ENCODE measurements at places on chromosomes 6 and 20.

- no peak for DNase-seq
Observed at GRCh38 chr6:7169296-7169721, 61.5 kb downstream of the RREB1 start.

GRCh38 chr6:151592449-151593159 is 98.8 kb downstream of the CCDC170 start:
- DNase-seq = no peak

DNA sequence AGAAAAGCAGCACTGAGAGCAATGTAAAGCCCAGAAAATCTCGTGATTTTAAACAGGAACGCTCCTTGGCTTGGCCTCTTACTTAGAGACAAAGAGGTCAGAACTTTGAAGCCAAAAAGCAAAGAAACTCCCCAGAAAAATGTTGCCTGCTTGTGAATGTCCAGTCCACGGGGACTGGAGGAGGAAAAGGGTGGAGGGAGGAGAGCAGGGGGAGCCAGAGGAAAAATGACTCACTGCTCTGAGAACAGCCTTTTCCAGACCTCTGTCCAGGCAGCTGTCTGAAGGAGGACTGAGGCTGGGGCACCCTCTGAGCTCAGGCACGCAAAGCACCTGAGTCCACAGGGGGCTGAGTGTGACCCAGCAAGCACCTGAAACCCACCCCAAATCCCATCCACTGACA is 64.7 kb downstream of the TRAM2 start:
- DNase-seq = peak; percentile 93

DNA sequence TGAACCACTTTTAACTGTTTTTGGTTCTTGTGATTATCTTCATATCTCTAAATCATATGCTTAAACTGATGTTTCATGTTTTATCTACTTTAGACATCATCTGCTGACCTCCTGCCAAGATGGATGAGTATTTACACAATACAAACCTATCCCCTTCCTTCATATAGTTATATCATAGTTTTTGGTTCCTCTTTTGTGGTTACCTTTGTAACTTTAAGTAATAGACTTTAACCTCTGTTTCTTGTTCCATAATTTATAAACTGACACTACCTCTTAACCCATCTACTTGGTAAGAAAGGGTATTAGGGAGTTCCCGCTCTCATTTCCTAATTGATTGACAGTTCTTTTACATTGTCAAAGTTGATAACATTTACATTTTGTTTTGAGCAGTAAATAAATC is 11.9 kb downstream of the PCMT1 start:
- DNase-seq = no peak

- no peak for DNase-seq
Observed at GRCh38 chr6:107075951-107076381, 39.3 kb downstream of the BEND3 start.

GRCh38 chr20:41248368-41249024 is 69.0 kb downstream of the ZHX3 start:
- no peak for DNase-seq

DNA sequence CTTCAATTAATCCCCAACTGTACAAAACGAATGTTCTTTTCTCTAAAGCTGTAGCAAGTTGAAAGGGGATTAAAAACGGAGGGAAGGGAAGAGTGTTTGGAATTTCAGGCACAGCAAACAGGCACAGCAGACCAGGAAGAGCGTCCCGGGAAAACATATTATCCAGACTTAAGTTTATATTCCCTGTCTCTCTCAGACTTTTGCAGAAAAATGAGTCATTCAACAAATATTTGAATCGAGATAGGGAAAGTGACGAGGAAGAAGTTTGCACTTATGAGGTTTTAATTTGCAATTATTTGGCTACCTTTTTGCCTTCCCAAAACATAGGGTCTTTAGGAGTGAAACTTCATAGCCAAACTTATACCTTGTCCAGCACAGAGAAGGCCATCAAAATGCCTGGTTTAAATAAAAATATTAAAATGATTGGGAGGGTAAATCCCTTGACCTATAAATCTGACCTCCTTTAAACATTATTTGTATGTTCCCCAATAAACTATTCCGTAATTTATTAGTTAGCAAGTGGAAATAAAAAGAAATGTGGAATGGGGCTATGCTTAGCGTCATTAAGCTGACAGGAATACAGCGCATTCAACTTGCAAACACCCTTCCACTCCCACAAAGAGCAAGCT is 16.0 kb downstream of the HFE start:
- peak; percentile 41 for DNase-seq

- no peak for DNase-seq
Observed at GRCh38 chr6:136774228-136775041, 17.8 kb downstream of the MAP3K5 start.

DNA sequence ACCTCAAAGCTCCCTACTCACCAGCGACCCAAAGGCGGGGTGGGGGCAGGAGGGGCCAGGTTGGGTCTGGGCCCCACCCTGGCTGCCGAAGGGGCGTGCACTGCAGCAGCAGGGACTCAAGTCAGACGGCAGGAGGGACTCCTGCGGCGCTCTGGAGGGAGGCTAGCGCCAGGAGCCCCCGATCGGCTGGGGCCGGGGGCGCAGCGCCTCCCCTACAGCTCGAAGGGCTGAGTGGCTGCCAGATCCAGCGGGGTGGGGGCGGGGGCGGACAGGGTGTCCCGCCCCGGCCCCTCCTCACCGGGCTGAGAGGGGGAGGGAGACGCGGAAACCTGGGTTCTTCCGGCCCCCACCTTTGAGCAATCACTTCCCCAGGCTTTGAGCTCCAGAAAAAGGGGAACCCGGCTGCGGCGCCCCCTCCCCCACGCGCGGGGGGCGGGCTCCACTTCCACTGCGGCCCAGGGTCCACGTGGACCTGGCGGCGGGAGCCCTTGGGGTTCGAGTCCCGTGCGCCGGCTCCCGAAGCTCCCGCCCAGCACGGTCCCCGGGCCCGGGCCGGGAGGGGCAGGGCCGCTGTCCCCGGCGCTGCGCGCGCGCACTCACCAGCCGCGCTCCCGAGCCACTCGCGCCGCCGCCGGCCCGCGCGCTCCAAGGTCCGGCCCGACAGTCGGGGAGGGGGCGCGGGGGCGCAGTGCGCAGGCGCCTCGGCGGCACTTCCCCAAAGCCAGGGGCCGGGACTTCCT is at the start of gene RGS19:
Gene RGS19, minus strand, starts transcription at position 246 of the 740 bp plus-strand sequence. CDS start 2,632 bp downstream, outside the sequence.
- DNase-seq = peak; percentile 74

GRCh38 chr6:155646443-155646842 is 190.8 kb upstream of the NOX3 start:
- no peak for DNase-seq

DNA sequence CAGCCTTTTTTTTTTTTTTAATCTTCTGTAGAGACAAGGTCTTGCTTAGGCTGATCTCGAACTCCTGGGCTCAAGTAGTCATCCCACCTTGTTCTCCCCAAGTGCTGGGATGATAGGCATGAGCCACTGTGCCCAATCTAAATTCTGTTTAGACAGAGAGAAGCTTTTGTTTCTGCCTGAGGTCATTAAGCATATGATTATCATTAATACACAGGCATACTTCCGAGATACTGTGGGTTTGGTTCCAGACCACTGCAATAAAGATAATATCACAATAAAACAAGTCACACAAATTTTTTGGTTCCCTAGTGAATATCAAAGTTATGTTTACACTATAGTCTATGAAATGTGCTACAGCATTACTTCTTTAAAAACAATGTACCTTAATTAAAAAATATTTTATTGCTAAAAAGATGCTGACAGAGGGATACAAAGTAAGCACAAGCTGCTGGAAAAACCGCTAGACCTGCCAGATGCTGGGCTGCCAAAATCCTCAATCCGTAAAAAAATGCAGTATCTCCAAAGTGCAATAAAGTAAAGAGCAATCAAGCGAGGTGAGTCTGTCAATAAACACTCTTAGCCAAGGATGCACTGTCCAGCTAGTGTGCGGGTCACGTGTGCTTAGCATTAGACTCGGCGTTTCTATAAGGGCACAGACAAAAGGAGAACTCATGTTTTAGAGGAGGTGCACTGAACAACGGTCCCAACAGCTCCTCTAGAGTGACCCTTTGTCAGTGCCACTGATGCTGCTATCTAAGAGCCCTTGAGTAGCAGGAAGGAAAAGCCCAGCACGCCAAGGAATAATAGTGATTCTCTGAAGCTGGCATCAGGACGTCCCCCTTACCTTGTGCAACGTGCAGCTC is 16.1 kb downstream of the TXNDC5 start:
- DNase-seq = no peak

GRCh38 chr6:89024456-89024855 is 56.1 kb upstream of the PNRC1 start:
- DNase-seq = no peak

- DNase-seq = no peak
Observed at GRCh38 chr20:64056889-64057627, 5.9 kb upstream of the TCEA2 start.

DNA sequence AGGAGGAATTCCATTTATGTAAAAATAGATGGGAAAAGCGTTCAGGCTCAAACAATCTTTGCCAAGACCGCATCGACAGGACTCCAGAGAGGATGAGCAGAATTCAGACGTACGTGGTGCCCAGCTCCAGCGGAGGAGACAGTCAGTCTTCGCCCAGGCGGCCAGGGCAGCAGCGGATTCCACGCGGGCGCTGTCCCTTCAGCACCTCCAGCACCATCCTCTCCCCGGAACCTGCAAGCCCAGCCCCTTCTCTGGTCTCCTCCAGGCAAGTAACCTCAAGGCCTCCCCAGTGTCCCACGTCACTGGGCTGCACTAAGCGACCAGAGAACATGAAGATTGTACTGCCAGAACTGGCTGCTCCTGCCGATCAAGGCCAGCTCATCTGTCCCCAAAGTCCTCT is 2.8 kb upstream of the KCNQ2 start:
- peak; percentile 50 for DNase-seq

GRCh38 chr6:118565311-118565960 is 17.3 kb downstream of the PLN start:
- no peak for DNase-seq

- DNase-seq = no peak
Observed at GRCh38 chr6:6491761-6492160, 96.8 kb upstream of the LY86 start.

DNA sequence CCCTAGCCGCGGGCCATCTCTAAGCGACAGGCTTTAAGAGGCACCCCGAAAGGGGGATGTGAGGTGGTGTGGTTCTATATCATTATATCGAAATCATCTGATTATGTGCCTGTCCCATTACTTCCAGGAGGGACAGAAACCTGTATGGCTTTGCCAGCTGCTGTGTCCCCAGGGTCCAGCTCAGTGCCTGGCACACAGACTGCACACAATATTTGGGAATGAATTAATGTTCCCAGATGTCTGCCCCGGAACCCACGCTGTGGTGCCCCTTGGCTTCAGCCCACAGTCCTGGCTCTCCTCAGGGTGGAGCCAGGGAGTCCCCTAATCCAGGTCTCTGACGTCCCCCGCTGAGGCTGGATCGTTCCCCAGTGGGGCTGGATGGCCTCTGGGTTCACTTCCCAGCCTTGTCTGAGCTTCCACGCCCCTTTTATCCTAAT is 8.9 kb upstream of the AHCY start:
- no peak for DNase-seq

- DNase-seq = no peak
Observed at GRCh38 chr6:57087916-57088315, 2.1 kb upstream of the ZNF451 start.

- no peak for DNase-seq
Observed at GRCh38 chr6:21067521-21067920, 526.0 kb upstream of the SOX4 start.

GRCh38 chr20:51354191-51354768 is 188.2 kb downstream of the NFATC2 start:
- peak; percentile 50 for DNase-seq

- DNase-seq = peak; percentile 60
Observed at GRCh38 chr20:5000263-5001173, 792 bp downstream of the SLC23A2 start.

- no peak for DNase-seq
Observed at GRCh38 chr6:95690328-95690727, 113.0 kb downstream of the MANEA start.

- DNase-seq = no peak
Observed at GRCh38 chr6:56914798-56915658, 39.9 kb upstream of the BEND6 start.

DNA sequence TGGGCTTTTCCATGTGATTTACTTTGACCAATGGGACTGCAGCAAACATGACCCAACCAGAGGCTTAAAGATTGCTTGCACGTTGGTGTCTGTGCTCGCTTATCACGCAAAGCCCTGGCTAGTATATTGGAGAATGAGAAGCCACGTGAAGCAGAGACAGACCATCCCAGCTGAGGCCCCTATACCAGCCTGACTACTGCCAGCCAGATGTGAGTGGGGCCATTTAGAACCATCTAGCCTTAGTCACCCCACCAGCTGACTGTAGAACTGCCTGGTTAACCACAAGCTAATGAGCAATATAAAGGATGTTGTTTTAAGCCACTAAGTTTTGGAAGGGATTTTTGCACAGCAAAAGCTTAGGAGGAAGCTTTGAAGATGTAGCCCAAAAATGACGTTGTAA is 74.5 kb downstream of the MACROD2 start:
- DNase-seq = no peak

GRCh38 chr6:3291987-3292386 is 33.2 kb downstream of the PSMG4 start:
- no peak for DNase-seq

GRCh38 chr6:146919017-146919416 is 285.2 kb upstream of the STXBP5 start:
- no peak for DNase-seq

- DNase-seq = no peak
Observed at GRCh38 chr6:34248198-34248726, 544 bp downstream of the SMIM29 start.

DNA sequence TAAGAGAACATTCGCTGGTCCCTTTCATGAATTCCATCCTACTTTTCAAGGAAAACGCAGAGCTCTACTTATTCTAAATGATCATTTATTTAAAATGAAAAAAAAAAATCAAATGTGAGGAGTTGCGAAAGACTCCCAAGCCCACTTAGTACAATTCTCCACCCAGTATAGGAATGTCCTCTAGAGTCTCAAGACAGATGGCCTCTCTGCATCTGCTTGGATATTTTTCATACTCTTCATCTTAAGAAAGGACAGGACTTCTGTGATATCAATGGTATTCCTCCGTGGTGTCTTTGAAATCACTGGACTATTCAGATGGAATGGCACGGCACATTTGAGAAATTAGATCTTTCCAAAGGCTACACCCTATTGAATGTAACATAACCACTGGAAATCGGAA is 107.1 kb downstream of the PTPRK start:
- no peak for DNase-seq

- no peak for DNase-seq
Observed at GRCh38 chr6:88869263-88870020, 94.0 kb downstream of the RNGTT start.

- no peak for DNase-seq
Observed at GRCh38 chr6:116396441-116396840, 25.7 kb downstream of the DSE start.
